ENCODE measurements at places on chromosomes 7 and 10.
A peak's percentile ranks its signal among the peaks of the same experiment; 100 is the strongest.

DNA sequence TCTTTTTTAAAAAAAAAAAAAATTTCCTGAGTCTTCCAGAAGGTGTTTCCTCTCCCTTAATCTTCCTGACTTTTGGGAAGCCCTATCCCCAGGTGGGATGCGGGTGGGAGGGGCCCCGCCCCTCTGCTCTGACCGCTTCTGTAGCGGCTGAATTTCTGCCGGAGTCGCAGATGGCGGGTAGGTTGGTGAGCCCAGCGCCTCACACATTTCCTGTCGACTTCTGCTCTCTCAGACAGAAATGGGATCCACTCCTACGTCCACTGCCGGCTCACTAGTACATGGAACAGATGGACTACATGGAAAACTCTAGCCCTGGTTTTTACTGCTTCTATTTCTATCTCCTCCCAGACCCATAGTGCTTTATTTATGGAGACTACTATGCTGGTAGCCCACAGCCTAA lies 90.9 kb downstream of the NEUROD6 start:
- no peak for DNase-seq

GRCh38 chr7:157991351-157991750 lies 596.3 kb downstream of the PTPRN2 start:
- DNase-seq, result no peak

DNA sequence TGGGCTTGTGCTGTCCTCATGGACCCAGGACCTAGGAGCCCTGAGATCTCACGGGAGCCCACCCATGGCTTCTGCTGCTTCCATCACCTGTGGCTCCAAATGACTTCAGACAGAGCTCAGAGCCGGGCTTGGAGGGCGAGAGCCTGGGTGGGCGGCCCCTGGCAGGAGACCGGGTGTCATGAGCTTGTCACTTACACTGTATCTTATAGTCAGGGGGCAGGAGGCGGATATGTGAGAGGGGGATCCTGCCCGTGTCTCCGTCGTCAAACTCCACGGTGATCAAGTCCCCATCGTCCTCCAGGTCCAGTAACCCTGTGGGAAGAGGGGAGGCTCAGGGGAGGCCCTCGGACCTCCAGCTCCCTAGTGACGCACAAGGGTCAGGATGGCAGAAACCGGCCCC lies 33.0 kb downstream of the SLC29A4 start:
- no peak for DNase-seq

DNA sequence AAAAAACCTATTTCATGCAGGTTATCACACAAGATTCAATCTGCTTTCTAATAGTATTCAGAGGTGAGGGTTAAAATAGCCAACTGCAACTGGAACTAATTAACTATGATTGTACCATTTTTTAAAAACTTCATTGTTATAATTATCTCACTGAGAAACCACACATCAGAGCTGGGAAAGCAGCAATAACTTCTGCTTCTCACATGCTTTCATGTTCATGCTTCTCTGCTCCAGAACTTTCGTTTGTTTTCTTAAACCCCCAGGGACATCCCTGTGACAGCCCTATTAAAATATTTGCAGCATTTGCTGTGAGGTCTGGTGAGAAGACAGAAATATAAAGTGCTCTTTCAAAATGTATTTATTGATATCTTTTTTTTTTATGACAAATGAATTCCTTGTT lies 389.0 kb upstream of the SORCS1 start:
- no peak for DNase-seq

- peak; percentile 66 for DNase-seq
Observed at GRCh38 chr7:50497068-50497642, 47.0 kb upstream of the FIGNL1 start.

GRCh38 chr10:75103881-75104686 lies 7.4 kb upstream of the SAMD8 start:
- no peak for DNase-seq

DNA sequence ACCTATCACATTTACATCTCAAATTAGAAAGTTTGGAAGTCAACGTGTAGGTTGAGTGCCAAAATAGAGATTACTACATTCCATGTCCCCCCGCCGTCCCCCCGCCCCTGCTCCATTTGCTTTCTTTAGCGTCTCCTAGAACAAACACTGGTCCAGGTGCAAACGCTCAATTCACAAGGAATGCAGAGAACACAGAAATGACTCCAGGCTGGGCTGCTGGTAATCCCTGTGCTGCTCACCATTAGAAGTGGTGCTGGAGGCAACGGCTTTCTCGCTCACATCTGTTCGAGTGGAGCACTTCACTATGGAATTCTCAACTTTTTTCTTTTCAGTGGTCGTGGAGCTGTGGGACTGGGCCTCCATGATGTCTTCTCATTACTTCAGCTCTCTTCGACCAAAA lies 14.1 kb downstream of the GLI3 start:
- DNase-seq, result no peak

DNA sequence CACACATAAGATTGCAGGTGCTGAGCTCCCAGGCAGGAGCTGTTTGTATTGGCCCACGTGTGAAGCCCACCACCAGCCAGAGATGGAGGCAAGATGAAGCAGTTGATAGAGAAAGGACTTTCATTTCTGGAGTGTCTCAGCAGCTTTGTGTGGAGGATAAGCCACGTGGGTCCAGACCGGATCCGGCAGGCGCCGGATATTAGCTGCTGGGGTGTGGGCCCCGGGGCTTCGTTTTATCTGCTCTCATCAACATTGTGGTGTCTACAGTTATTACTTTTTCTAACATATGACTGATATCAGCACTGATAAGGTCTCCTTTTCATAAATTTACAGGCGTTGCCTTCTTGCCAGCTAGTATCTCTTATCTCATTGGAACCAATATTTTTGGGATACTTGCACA lies 25.5 kb downstream of the SLC18A2 start:
- no peak for DNase-seq

DNA sequence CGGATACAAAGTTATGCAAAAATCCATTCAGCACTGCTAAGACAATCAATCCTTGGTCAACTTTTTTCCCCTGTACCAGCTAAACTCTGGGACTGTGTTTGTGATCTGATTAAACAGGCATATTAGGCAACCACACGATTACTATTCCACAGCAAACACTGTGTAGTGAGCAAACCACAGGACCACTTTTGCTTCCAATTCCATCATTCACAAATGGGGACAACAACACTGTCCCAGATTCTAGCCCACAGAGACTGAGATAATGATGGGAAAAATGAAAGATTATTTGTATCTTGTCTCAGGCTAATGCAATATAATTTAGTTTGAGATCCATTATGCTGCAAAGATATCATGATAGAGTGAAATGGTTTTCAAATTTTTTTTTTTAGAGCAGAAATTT lies 163.7 kb upstream of the AOAH start:
- no peak for DNase-seq

- no peak for DNase-seq
Observed at GRCh38 chr7:112459645-112460044, 9.4 kb downstream of the IFRD1 start.

DNA sequence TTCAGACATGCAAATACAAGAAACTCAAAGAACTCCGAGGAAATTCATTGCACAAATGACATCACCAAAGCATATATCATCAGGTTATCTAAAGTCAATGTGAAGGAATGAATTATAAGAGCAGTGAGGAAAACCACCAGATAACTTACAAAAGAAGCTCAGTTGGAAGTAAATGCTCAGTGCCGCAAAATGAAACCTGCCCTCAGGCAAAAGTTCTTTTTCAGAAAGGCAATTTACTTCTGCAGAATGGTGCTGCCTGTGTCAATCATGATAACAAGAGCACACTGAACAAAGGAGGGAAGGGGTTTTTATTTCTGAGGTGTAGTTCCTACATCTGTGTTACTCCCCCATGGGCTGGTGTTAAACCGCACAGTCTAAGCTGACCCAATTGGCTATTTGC lies 550.6 kb upstream of the SEMA3D start:
- DNase-seq, result no peak

- DNase-seq, result no peak
Observed at GRCh38 chr7:20299647-20300312, 30.9 kb upstream of the ITGB8 start.

DNA sequence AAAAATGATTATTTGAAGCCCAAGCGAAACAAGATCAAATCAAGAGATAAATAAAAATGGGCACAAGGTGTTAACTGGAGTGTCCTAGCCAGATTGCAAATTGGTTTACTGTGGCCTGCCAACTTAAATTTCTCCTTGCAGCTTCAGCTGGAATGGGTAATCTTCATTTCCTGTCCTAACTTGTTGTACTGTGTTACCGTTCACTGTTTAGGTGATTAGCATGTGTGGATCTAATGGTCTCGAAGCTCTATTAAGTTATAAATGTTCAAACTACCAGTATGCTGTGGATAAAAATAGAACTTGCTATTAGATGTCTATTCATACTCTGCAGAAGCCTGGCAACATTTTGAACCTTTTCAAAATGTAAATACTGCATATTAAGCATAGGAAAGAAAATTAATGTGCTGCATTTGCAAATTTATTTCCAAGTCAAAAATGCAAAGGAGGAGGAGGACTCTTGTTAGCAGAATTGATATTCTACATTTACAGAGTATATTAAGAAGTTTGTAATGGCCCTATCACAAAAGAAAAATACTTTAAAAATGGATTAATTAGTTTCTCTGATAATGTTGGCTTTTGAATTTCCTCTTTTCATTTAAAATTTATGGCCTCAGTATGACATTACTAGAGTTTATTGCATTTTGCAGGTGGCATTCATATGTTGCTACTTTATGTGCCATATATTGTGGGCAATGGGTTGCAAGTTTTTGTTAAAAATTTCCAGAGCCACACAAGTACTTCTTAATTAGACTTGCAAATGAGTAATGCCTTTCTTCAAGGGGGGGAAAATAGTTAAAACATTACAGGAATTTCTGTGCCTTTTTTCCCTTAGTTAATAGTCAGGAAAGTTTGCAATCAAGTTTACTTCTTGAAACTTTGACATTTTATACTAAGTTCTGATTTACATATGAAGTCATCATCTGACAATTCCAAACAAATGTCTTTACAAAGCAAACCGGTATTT lies 92.1 kb downstream of the CABCOCO1 start:
- DNase-seq, result no peak

DNA sequence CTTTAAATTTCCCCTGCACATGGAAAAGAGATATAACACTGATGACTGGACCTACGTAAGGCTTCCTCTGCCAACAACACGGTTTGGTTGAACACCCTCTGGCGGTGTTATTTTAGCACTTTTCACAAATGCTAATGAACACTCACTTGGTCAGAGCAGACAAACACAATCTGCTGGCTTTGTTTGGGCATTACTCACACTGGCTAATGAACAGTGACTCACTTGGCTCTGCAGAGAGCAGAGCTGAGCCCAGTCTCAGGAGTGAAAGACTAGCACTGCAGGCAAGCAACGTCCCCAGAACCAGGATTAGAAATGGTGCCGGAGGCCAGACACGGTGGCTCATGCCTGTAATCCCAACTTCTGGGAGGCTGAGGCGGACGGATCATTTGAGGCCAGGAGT lies 430.8 kb downstream of the PLXNA4 start:
- DNase-seq, result no peak

DNA sequence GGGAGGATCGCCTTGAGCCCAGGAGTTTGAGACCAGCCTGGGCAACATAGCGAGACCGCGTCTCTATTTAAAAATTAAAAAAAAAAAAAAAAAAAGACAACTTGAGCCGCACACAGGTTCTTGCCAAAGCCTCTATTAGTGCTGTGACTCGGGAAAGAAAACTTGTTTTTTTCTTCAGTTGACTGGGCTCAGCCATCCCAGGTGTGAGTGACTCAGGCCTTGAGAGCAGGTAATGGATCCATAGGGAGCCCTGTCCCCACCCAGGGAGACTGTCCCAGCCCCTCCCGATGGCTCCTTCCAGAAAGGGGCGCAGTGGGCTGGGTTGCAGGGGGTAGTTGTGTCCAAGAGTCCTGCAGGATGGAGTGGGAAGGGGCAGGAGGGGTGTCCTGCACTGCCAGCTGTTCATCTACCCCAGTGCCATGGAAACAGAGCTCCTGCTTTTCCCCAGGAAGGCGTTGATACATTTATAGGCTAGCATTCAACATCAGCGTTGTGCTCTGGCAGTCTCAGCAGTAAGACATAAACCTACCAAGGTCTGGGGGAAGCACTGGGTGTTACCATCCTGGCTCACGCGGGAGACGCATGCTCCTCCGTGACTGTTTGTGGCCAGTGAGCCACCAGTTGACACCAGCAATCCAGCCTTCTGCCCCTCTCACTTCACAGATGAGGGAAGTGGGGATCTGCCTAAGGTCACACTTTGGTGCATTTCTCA lies 126.6 kb downstream of the CUX1 start:
- DNase-seq, result no peak

- DNase-seq, result no peak
Observed at GRCh38 chr7:128253701-128254100, 12.6 kb downstream of the LEP start.

DNA sequence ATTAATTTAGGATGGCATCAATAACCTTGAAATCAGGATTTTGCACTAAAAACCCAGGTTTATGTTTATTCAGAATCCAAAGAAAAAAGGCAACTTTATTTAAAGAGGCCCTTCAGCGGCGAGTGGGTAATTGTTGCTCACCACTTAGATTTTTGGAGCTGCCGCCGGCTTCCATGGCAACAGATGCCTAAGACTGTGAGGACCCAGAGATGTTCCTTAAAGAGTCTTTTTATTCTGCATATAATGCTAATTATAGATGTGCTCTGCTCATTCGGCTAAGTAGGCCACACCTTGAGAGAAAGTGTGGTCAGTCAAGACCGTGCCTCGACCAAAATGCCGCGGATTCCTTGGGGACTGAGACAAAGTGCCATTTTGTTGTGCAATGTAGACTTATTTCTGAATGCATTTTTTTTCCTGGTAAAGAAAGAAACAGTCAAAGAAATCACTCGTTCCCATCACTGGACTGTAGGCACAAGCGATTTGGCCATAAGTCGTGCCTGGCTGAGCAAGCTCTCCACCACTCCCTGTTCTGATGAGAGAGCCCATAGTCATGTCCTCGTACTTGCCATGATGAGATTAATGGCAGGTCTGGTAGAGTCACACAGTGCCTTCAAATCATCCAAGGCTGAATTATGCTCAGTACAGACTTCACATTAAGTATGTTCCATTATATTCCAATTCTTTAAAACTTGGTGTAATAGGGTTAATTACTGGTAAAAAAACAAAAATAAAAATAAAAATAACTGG lies 21.4 kb upstream of the MGMT start:
- no peak for DNase-seq

GRCh38 chr7:67631476-67631875 lies 634.8 kb downstream of the TYW1 start:
- DNase-seq, result no peak

GRCh38 chr7:141497391-141497790 lies 53.8 kb upstream of the AGK start:
- no peak for DNase-seq

DNA sequence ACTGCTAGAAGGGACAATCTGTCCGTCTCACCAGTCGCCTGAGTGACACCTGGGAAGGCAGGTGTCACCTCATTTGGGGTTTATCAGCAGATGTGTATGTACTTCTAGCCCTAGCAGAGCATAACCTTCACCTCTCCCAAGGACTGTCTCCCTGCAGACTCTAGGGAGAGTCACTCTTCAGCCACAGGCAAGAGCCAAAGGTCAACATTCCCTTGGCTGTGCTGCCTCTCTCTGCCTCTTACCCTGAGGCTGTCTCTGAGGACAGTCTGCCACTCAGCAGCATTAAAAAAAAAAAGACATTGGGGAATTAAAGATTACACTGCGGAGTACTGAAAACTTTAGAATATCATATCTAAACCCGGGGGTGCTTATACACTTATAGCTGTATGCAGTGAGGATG lies 377.7 kb upstream of the FZD8 start:
- DNase-seq, result no peak

Measured in bone marrow (tissue), 2 donors.